Tibial nerve (tissue), 4 donors: ENCODE measurements at places on chromosomes 13 and 19. TPM values are rescaled to one million over a fixed set of nuclear protein-coding genes. Genes with fewer than 3 reads are reported as not detected.

Gene GIPC1
- 122 TPM for total RNA-seq

Gene ZNF563
- total RNA-seq = 3.6 TPM

Gene PCSK4
- total RNA-seq = 2.7 TPM

Gene POSTN
- 79.1 TPM for total RNA-seq

Gene RGCC
- 1,295 TPM for total RNA-seq

Gene SYNE4
- total RNA-seq = 0.21 TPM

Gene SLAIN1
- 3.5 TPM for total RNA-seq

Gene ZNF439
- 14.6 TPM for total RNA-seq

Gene RDH8
- total RNA-seq = not detected

Gene AXL
- total RNA-seq = 93.1 TPM

Gene ZNF154
- 2.0 TPM for total RNA-seq

Gene EFNB2
- 12.6 TPM for total RNA-seq

Gene SLC25A41
- not detected for total RNA-seq

Gene NLRP5
- not detected for total RNA-seq
